Epithelial cell of proximal tubule (primary cell): ENCODE measurements at places on chromosomes 3 and 15. TPM values are rescaled to one million over a fixed set of nuclear protein-coding genes. Genes with fewer than 3 reads are reported as not detected.

POTEB3 gene
- not detected in 2 replicates for total RNA-seq

DNA sequence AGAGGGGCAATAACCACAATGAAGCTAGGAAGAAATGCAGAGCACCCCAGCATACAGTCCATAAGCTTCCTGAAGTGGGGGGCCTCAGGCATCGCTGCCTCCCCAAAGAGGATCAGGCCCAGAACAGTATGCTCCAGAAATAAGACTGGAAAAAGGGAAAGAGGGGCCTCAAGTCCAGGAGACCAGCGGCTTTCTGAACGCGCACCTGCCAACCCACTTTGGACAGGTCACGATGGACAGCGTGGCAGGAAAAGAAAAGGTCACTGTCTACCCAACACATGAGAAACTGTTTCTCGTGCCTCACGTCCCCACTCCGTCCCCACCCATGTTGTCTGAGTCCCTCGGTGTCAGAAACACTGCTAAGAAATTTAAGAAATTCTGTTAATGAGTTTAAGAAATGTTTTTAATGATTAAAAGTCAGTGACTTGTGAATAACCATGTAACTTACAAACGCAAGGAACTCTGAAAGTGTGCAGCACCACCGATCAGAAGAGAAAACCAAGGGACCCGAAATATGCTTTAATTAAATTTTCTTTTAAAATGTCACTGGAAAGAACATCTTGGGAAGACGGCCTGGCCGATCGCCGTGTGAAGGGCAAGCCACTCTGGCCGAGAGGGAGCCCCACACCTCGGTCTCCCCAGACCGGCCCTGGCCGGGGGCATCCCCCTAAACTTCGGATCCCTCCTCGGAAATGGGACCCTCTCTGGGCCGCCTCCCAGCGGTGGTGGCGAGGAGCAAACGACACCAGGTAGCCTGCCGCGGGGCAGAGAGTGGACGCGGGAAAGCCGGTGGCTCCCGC is 1.7 kb upstream of the PPARG start:
- DNase-seq = peak; percentile 45

DNA sequence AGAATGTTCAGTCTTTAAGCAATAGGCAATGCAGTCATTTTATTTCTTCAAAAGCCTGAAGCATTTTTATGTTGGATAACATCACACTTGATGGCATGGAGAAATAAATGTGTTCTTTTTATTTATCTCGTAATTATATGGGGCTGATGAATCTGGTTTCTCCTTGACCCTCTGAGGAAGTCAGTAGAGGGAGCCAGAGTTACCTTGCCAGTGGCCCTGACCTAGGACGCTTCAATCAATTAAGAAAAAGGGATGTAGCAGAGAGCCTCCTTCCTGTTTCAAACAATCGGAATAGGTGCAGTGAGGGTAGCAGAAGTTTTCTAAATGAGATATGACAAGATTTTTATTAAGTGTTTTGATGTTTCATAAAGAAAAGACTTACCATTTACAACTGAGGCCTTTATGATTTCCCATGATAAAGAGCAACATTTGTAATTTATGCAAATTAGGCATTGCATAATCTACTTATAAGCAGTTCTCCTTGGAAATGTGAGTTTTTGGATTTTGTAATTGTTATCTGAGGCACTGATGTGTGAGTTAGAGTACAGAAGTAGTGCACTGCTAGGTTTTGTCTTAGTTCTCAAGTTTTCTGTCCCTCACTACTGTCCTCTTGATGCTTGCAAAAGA is 129.1 kb downstream of the RAP2B start:
- DNase-seq = no peak

TRANK1 gene
- total RNA-seq = 2.0 and 3.7 TPM in 2 replicates

ANKUB1 gene
- not detected in 2 replicates for total RNA-seq

DNA sequence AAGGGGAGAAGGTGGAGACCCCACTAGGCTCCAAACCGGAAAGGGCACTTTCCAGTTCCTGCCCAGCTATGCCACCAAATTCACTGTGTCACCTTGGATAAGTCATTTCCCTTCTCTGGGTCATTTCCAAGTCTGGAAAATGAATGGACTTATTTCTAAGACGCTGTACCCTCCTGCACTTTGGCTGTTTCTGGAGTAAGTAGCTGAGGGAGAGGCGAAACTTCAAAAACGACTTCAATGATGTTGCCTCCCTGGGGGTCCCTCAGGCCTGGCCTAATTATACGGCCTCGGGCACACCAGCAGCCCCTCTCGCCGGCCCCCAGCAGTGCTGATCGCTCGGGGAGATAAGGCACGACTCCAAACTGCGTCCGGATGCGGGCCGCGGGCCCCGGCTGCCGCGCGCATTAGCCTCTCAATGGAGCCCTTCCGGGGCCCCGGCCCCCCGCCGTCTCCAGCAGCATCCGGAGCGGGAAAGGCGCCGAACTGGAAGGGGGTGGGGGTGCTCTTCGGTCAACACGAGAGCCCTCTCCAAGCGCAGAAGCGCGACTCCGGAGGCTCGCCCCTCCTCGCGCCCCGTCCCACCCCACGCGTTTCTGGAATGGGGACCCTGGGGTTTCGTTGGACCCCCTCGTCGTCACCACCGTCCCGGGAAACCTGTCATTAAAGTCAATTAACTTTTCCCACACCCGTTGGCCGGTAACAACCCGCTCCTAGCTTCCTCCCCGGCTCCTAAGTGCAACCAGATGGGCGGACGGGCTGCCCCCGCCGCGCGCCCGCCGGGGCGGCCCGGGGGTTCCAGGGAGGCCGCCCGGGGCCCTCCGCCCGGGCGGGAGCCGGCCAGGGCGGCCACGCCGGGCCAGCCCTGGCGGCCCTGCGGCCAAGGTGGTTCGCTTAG is 4.8 kb downstream of the HES1 start:
- no peak for DNase-seq

- DNase-seq = no peak
Observed at GRCh38 chr15:62964251-62964650, 78.3 kb upstream of the TPM1 start.

DNA sequence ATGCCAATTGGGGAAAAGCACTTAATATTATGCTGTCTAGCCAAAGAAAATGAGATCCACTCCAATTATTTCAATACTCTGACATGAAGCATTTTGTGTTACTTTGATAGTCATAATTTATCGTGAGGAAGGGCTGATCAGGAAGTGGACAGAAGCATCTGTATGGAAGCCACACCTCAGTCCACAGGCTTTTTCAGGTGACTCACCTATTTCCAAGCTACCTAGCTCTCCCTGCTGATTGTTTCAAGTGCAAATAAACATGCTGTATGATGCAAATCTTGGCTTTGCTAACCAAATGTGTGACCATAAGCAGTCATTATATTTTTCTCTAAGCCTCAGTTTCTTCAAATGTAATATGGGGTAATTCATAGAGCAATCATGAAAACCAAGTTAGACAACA is 30.8 kb upstream of the CPB1 start:
- no peak for DNase-seq

- no peak for DNase-seq
Observed at GRCh38 chr3:175413926-175414325, 554.8 kb downstream of the NAALADL2 start.

DNA sequence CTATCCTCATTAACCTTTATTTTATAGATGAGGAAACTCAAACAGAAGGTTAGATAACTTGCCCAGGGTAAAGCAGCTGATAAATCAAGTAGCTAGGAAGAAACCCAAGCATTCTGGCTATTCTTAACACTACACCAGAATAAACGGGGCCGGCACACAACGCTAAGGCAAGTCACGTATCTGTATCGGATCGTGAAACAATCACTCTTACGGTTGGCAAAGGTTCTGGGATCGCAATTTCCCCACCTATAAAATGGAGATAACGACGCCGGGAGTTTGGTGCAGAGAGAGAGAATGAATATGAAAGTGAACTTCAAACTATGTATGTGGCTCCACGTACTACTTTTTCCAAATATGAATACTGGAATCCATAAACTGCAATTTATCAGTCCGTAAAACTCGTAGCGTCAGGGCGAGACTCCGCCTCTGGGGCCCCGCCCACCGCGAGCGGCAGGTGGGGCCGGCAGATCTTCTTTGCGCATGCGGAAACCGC is 252 bp upstream of the ARMC8 start:
- DNase-seq = no peak

SCAMP5 gene
- total RNA-seq = 4.7 and 19.5 TPM in 2 replicates

- DNase-seq = no peak
Observed at GRCh38 chr3:160638184-160638583, 38.8 kb upstream of the ARL14 start.

ZNF80 gene
- not detected in 2 replicates for total RNA-seq

DNA sequence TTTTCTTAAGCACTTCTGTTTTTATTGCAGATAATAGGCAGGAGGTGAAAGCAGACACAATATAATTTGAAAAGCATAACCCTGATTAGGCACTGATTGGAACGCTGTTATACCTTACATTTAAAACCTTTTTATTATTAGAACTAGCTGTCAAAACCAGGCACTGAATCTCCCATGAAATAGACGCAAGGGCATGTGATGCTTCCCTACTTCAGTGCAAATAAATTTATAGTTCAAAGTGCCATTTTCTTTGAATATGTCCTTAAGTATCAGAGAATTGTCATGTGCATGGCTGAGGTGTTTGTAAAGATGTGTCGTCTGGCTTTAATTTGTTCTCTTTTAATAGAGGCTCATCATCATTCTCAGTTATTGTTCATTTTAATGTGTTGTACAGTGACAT is 386.0 kb downstream of the NR2F2 start:
- no peak for DNase-seq

DNA sequence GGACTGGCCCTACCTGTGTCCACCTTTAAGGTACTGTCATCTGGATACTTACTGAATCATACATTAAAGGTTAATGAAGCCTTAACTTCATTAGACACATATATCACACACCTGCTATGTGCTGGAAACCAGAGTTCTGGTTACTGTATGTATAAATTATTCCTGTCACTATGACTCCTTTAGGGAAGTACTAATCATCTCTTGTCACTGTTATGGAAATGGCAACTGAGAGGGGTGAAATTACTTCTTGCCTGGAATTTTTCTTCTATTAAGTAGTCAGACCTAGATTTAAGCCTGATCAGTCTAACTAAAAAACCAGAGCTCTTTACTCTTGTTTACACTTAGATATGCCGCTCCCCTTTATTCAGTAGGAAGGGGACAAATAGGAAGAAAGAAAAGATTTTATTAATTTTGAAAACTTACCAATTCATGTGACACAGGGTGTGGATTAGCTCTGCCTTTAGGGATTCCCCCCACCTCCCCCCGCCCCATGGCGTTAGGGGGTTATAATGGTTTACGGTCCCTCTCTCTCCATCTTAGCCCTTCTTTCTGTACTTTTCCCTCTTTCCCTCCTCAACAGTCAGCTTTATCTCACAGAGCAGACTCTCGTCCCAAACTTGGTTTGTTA is 152.5 kb downstream of the KLHL25 start:
- no peak for DNase-seq

DNA sequence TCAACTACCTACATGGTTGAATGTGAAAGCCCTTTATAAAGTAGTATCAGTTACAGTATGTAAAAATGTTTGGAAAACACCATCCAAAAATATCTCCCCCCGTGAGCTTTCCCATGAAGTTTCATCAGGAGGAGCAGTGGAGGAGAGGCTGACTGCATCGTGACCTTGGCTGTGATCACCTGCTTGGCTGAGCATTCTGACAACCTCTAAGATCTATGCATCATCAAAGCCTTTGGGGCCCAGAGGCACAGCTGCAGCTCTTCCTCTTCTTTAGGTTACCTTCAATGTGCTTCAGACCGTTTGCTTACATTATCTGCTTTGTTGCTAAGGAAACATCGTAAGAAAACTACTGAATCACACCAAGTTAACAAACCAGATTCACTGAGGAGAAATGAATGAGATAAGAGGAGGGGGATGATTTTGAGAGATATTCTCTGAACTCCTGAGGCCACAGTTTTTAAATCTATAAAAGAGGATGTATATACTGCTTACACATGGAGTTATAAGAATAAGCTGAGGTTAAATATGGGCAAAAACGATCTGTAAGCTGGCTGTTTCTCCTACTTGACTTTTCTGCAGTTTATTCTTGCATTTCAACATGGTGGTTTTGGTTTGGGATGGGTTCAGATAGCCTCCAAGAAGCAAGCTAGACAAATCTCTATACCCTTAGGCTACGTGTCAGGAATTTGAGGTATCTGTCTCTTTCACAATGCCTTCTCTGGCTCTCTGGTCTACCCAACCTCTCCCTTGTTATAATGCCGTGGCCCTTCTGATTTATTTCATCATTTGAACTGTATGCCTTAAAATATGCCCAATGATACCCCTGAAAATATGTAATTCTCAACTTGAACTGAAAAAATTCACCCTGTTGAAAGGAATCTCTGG is 4.0 kb downstream of the GCSAM start:
- no peak for DNase-seq
